ENCODE measurements at places on chromosomes 7 and 10.

- no peak overlapping the region for H3K27ac ChIP-seq
- peaks cover 10% of the 10 kb centered on the region for H3K27me3 ChIP-seq
- peaks cover 12% of the 10 kb centered on the region for H3K36me3 ChIP-seq
- DNase-seq = no peak
- no peak overlapping the region for H3K4me3 ChIP-seq
- peaks cover 29% of the 10 kb centered on the region for H3K4me1 ChIP-seq
Observed at GRCh38 chr10:23442936-23443335, 4.1 kb downstream of the OTUD1 start.

DNA sequence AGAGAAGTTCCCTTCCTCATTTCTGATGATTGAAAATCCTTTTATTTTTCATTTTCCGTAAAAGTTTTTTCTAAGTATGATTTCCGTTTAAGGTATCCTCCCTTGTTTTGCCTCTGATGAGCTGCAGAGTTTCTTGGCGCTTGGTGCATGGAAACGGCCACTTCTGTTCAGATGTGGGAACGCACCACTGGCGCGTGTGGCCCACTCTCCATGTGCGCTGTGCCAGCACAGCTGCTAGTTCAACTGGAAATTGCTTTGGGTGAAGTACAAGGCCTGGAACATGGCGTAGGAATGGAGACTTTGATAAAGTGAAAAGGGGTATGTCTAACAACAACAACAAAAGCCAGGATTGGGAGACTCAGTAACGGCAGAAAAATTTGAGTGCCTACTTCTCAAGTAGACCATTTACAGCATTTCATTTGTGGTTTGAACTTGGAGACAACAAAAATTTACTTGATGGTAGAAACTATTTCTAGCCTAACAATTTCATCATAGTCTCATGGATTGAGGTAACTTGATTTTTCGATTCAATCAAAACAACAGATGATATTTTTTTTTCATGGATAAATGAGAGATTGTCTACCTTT lies 364.2 kb downstream of the SUGCT start:
- DNase-seq = no peak
- no peaks in the 10 kb centered on the region for H3K36me3 ChIP-seq
- H3K27ac ChIP-seq = no peak overlapping the region
- no peak overlapping the region for H3K4me3 ChIP-seq

GRCh38 chr10:125260260-125260659 lies 99.9 kb upstream of the CTBP2 start:
- H3K27ac ChIP-seq = no peak overlapping the region
- no peak for DNase-seq
- H3K4me3 ChIP-seq = no peak overlapping the region
- peaks cover 14% of the 10 kb centered on the region for H3K27me3 ChIP-seq
- no peaks in the 10 kb centered on the region for H3K36me3 ChIP-seq

- no peak overlapping the region for H3K4me3 ChIP-seq
- DNase-seq = peak; percentile 39
- H3K27me3 ChIP-seq = no peaks in the 10 kb centered on the region
- H3K27ac ChIP-seq = peak overlapping the region; percentile 94
Observed at GRCh38 chr7:13920053-13920697, 69.3 kb downstream of the ETV1 start.

DNA sequence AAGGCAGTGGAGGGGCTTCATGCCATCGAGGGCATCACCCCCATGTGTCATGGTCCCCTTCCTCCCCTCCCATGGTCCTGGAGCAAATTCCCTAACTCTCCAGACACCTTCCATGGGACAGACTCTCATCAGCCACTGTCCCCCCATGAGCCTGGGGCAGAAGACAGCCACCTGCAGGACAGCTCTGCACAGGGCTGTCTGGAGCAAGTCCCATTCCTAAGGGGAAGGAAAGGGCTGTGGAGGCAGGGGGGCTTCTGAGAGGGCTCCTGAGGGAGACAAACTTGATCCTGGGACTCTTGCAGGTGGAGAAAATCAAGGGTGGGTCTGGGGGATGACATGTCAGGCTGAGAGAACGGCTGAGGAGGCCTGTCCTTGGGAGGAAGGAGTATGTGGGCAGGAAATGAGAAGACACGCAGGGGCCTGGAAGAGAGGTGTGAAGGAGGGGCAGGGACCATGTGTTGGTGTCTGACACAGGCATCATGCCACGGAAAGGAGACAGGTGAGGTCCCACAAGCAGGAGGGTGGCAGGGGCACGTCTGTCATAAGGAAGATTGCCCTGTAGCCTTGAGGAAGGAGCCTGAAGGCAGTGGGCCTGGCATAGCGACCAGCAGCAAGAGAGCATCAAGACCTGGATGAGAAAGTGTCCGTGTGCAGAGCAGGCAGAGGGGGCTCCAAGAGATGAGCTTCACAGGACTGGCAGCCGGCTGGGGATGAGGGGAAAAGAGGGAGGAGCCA lies 14.4 kb upstream of the GDF10 start:
- H3K27ac ChIP-seq = peak overlapping the region; percentile 77
- H3K4me1 ChIP-seq = peaks cover 17% of the 10 kb centered on the region
- H3K36me3 ChIP-seq = no peaks in the 10 kb centered on the region
- H3K4me3 ChIP-seq = no peak overlapping the region
- peaks cover 9% of the 10 kb centered on the region for H3K27me3 ChIP-seq

DNA sequence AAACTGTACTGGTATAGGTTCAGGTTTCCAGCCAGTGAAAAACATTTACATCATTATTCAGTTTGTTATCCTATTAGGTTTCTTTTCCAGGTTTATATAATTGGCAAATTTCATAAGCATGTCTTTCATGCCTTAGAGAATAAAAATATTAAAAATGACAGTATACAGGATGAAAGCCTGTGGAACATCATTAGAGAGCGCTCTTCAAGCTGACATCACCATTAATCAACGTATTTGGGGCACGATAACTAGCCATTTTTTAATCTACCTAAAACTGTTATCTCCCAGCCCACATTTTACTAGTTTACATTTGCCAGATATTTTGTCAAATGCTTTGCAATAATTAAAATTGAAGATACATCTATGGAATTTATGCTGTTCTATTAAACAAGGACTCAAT lies 714.1 kb downstream of the CNTNAP2 start:
- H3K4me3 ChIP-seq = no peak overlapping the region
- no peak for DNase-seq
- H3K4me1 ChIP-seq = no peaks in the 10 kb centered on the region
- H3K36me3 ChIP-seq = no peaks in the 10 kb centered on the region
- H3K27me3 ChIP-seq = no peaks in the 10 kb centered on the region

DNA sequence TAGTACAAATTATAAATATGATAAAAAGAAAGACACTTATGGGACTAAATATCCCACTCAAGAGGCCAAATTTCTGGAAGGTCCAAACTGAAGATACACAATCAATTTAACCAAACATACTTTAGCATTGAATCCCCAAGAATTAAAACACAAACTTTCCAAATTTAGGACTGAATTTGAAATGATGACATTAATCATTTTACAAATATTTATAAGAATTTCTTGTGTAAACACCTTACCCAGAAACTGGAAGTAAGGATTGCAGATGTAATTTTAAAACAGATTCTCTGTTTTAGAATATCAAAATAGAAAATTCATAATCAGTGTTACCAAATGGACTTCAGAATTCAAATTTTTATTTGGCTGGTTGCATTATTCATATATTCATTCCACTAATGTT lies 588.2 kb upstream of the KCND2 start:
- H3K27me3 ChIP-seq = no peaks in the 10 kb centered on the region
- H3K4me3 ChIP-seq = no peak overlapping the region
- no peaks in the 10 kb centered on the region for H3K36me3 ChIP-seq
- no peak for DNase-seq
- H3K4me1 ChIP-seq = no peaks in the 10 kb centered on the region
- H3K27ac ChIP-seq = no peak overlapping the region

DNA sequence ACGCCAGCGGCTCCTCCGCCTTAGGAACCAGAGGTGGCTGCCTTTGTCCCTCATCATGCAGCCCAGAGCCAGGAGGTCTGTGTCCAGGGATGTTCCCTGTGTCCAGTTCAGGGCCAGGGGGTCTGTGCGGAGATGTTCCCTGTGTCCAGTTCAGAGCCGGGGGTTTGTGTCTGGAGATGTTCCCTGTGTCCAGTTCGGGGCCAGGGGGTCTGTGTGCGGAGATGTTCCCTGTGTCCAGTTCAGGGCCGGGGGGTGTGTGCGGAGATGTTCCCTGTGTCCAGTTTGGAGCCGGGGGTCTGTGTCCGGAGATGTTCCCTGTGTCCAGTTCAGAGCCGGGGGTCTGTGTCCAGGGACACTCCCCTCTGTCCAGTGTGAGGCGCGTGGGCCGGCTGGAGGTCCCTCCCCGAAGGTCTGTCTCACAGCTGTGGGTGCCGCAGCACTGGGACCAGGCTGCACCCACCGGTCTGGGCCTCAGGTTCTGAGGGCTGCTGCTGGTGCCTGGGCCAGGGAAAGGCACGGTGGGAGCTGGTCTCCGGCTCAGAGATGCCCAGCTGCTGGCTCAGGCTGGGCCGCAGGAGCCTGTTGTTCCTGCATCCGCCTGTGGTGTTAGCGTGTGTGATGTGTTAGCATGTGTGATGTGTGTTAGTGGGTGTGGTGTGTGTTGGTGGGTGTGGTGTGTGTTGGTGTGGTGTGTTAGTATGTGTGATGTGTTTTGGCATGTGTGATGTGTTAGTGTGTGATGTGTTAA lies 67.9 kb upstream of the CFAP46 start:
- H3K36me3 ChIP-seq = no peaks in the 10 kb centered on the region
- no peak overlapping the region for H3K4me3 ChIP-seq
- H3K4me1 ChIP-seq = peaks cover 10% of the 10 kb centered on the region
- H3K27me3 ChIP-seq = peaks cover 4% of the 10 kb centered on the region
- no peak overlapping the region for H3K27ac ChIP-seq
- no peak for DNase-seq

DNA sequence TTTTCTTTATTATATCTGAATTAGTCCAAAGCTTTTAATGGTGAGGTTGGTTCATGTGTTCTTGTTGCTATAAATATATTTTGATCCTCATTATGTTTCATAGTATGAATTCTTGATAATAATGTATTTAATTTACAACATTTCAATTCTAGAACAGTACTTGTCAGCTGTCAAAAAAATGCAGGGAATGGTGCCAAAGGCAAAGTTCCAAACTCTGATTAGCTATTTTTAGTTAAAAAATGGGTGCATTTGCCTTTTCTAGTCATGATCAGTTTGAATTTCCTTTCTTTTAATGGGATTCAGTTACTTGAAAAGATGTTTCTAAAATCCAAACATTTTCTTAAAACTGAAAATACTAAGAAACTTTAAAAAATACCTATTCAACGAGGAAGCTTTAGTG lies 49.6 kb downstream of the ANKIB1 start:
- DNase-seq = no peak
- H3K27ac ChIP-seq = no peak overlapping the region
- H3K4me3 ChIP-seq = no peak overlapping the region

GRCh38 chr7:25109276-25109675 lies 15.8 kb downstream of the CYCS start:
- peaks cover 3% of the 10 kb centered on the region for H3K36me3 ChIP-seq
- no peak overlapping the region for H3K4me3 ChIP-seq
- peaks cover 3% of the 10 kb centered on the region for H3K4me1 ChIP-seq
- H3K27ac ChIP-seq = no peak overlapping the region
- no peak for DNase-seq

- H3K27ac ChIP-seq = no peak overlapping the region
Observed at GRCh38 chr7:121019018-121019417, 30.5 kb downstream of the CPED1 start.

DNA sequence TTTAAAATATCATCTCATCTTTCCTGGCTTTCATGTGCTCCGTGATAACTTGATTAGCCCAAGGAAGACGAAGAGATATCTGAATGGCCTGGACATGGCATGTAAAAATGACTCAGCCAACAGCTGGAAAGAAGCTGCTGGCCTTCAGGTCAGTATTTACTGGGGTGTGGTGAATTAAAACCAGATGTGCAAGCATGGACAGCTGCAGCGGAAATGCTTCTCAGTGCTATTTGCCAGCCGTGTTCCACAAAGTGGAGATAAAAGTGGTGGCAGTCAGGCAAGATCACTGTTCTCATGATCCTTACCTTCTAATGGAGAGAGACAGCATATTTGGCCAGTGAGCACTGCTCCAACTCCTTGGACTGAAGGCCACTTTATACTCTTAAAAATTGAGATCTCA lies 203.1 kb upstream of the VSTM2A start:
- DNase-seq = no peak
- H3K27ac ChIP-seq = no peak overlapping the region
- no peaks in the 10 kb centered on the region for H3K4me1 ChIP-seq
- H3K4me3 ChIP-seq = no peak overlapping the region
- H3K36me3 ChIP-seq = no peaks in the 10 kb centered on the region

DNA sequence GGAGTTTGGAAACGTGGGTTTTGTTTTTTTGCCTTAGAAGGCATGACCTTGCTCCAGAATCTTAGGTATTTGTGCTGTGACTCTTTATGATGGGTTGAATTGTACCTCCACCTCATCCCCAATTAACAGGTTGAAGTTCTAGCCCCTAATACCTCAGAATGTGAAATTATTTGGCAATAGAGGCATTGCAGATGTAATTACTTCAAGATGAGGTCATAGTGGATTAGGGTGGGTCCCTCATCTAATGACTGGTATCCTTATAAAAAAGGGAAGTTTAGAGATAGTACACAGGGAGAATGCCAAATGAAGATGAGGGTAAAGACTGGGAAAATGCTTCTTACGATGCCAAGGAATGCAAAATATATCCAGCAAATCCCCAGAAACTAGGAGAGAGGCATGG lies 3.0 kb upstream of the FAM200A start:
- H3K36me3 ChIP-seq = no peaks in the 10 kb centered on the region
- H3K27me3 ChIP-seq = peaks cover 3% of the 10 kb centered on the region
- peak overlapping the region; percentile 32 for H3K4me3 ChIP-seq
- H3K27ac ChIP-seq = no peak overlapping the region
- DNase-seq = no peak
- H3K4me1 ChIP-seq = peaks cover 20% of the 10 kb centered on the region

- no peak for DNase-seq
- no peaks in the 10 kb centered on the region for H3K4me1 ChIP-seq
- H3K27me3 ChIP-seq = no peaks in the 10 kb centered on the region
- no peaks in the 10 kb centered on the region for H3K36me3 ChIP-seq
- no peak overlapping the region for H3K4me3 ChIP-seq
- H3K27ac ChIP-seq = no peak overlapping the region
Observed at GRCh38 chr10:27584302-27584701, 80.2 kb downstream of the RAB18 start.

- H3K4me1 ChIP-seq = peaks cover 26% of the 10 kb centered on the region
- no peak for DNase-seq
- peaks cover 3% of the 10 kb centered on the region for H3K36me3 ChIP-seq
- no peak overlapping the region for H3K27ac ChIP-seq
Observed at GRCh38 chr10:49837051-49837478, 74.9 kb upstream of the OGDHL start.

All from endothelial cell (in vitro differentiated cells).